Fibroblast of skin of right biceps (primary cell): ENCODE measurements at places on chromosomes 13 and 19.
A peak's percentile ranks its signal among the peaks of the same experiment; 100 is the strongest.

- no peak for DNase-seq
Observed at GRCh38 chr13:56720841-56721240, 419.9 kb upstream of the PRR20A start.

GRCh38 chr19:57244513-57244912 is 4.1 kb downstream of the ZNF805 start:
- no peak for DNase-seq

- DNase-seq, result peak; percentile 45
Observed at GRCh38 chr19:13840305-13841085, 36.4 kb upstream of the NANOS3 start.

GRCh38 chr19:40370997-40371801 is 18.8 kb downstream of the HIPK4 start:
- no peak for DNase-seq

- DNase-seq, result no peak
Observed at GRCh38 chr19:46030812-46031550, 8.1 kb upstream of the PGLYRP1 start.

DNA sequence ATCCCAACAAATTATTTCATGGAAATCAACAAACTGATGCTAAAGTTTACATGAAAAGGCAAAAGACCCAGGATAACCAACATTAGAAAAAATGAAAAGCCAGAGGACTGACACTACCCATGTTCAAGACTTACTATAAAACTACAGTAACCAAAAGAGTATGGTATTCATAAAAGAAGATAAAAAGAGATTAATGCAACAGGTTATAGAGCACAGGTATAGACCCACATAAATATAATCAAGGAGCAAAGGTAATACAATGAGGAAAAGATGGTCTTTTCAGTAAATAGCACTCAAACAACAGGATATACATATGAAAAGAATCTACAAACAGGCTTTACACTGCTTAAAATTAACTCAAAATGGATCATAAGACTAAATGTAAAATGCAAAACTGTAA is 1342.7 kb downstream of the UQCRFS1 start:
- no peak for DNase-seq

- no peak for DNase-seq
Observed at GRCh38 chr13:95540888-95541287, 11.6 kb upstream of the CLDN10 start.

- DNase-seq, result peak; percentile 67
Observed at GRCh38 chr19:49210108-49210900, 52.7 kb downstream of the TRPM4 start.

GRCh38 chr13:73025217-73026012 is 33.4 kb upstream of the KLF5 start:
- DNase-seq, result peak; percentile 14

GRCh38 chr19:5417495-5418436 is 37.5 kb upstream of the ZNRF4 start:
- no peak for DNase-seq

GRCh38 chr13:110617321-110618072 is 2.2 kb downstream of the NAXD start:
- DNase-seq, result peak; percentile 22

- no peak for DNase-seq
Observed at GRCh38 chr13:102606537-102607309, 9.9 kb downstream of the TPP2 start.

- DNase-seq, result no peak
Observed at GRCh38 chr19:30857388-30857787, 485.2 kb downstream of the ZNF536 start.

GRCh38 chr13:90374168-90374567 is 973.3 kb upstream of the MIR17HG start:
- no peak for DNase-seq

DNA sequence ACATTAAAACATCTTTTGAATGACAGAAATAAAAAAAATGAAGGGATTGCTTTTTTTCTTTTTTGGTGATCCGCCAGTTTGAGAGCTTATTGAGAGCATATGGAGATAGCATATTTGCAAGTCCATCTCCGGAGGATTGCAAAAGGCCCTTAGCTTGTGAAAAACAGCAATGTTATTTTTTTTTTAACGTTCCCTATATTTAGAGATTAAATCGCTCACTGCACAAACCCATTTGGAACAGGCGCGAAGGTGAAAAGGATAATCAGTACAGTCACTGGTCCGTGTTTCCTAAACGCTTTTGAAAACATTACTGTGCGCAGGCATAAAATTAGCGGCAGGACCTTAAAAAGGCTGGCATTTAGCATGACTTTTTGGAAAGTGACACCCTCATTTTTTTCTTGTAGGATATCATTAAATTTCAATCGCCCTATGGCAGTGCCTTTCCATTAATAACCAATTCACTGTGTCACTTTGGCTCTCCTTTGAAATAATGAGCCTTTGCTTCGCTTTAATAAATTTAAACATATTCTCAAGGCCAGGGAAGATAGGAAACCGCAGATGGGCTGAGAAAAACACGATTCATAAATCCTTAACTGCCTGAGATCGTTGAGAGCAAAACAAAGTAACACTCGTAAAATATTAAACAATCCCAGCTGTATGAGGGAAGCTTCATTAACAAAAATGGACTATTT is 342.2 kb downstream of the DACH1 start:
- peak; percentile 5 for DNase-seq

DNA sequence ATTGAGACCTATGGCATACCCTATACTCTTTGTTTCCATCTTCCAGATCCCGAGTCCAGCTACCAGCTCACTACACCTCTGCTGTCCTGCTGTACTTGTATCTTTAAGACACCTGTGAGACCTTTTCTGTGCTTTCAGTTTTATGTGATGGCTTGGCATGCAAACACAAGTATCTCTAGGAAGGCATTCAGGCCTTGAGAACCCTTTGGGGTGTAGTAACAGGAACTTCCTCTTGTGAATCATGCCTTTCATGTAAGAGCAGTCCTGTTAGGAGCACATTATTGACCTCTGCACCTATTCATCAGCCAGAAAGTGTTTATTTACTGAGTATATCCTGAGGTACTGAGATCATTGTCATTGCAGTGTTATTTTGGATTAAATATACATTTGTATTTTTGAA is 87.0 kb upstream of the HTR2A start:
- peak; percentile 11 for DNase-seq

GRCh38 chr13:98677398-98677797 is 75.1 kb downstream of the SLC15A1 start:
- DNase-seq, result peak; percentile 88

DNA sequence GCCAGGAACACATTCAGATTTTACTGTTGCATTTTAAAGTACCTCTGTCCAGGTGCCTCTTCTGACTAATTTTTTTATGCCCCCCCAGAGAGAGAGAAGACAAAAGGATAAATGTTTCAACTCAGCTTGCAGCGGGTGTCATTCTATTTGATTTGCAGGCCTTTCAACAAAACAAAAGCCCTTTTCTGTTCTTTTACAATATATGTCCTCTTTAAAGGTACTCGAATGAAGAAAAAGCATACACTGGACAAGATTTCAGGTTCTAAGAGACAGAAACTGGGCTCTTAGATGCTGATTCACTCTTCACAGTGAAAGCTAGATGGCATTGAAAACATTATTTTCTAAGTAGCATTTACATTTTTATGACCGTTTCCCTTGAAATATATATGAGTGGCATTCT is 2.9 kb upstream of the FRY start:
- DNase-seq, result no peak

DNA sequence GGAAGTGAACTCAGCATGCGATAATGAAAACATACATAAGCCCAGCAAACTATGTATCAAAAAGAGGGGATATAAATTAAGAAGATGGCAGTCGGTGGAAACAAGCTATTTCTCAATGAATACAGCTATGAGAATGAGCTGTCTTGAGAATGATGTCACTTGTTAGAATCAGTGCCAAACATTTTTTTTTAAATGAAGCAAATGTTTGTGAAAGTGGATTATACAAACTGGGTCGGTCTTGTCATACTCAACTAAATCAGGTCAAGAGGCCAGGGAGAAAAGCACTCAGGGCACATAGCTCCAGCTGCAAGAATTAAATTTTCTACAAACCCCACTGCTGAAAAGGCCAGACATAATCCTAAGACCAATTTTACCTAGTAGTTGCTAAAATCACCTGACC is 1048.4 kb downstream of the SLITRK1 start:
- peak; percentile 4 for DNase-seq
